ENCODE measurements at places on chromosomes 3 and 15. TPM values are rescaled to one million over a fixed set of nuclear protein-coding genes. Genes with fewer than 3 reads are reported as not detected.

The KCNAB1 gene
- total RNA-seq, result 0.56 TPM

The KBTBD12 gene
- not detected for total RNA-seq

- no peak for ATAC-seq
Observed at GRCh38 chr3:124032311-124032880, 40.5 kb upstream of the ROPN1 start.

The AMIGO3 gene
- total RNA-seq, result not detected

DNA sequence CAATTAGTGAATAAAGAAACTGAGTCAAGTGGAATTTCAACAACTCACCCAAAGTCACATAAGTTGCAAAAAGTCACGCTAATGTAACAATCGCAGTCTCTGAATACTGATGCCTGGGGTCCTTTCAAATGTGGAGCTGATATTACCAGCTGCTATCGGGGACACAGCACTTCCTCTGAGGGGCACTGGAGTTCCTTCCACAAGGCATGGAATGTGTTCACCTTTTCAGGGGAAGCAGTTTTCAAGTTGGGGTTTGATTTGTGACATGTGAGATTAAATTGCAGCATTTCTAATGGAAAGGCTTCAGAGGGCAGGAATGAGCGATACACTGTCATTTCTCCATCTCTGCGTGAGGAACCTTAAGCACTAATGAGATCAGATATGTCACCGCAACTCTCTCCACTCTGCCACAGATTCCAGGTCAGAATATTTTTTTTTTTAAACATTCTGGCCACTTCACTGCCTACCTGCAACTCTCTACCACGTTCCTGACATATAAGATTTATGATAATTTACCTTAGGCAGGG is 807.2 kb upstream of the CFAP20DC start:
- no peak for ATAC-seq

- no peak for ATAC-seq
Observed at GRCh38 chr15:69568173-69569009, 115.8 kb downstream of the RPLP1 start.

The GOLGA6L4 gene
- 2.4 TPM for total RNA-seq

DNA sequence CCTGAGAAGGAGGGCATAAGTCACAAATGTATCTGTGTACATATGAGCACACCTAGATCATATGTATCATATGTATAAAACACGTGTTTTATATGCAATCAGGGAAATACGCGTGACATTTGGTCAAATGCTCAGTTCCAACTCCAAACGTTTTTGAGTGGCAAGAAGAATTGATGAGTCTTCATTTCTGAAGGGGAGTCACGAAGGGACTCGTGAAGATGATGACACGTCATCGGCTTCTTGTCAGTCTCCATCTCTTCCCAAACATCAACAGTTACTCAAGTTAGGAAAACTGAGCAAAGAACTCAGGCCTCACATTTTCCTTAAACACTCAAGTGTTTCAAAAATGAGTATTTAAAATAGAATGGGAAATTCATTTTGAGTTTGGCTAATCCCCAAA is 79.4 kb downstream of the B3GNT5 start:
- no peak for ATAC-seq

DNA sequence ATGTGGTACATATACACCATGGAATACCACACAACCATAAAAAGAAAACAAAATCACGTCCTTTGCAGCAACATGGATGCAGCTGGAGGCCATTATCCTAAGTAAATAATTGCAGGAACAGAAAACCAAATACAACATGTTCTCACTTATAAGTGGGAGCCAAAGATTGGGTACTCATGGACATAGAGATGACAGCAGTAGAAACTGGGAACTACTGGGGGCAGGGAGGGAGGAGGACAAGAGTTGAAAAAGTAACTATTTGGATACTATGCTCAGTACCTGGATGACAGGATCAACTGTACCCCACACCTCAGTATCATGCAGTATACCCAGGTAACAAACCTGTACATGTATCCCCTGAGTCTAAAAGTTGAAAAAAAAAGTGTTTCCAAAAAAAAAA is 23.2 kb upstream of the ATOSA start:
- ATAC-seq, result no peak

DNA sequence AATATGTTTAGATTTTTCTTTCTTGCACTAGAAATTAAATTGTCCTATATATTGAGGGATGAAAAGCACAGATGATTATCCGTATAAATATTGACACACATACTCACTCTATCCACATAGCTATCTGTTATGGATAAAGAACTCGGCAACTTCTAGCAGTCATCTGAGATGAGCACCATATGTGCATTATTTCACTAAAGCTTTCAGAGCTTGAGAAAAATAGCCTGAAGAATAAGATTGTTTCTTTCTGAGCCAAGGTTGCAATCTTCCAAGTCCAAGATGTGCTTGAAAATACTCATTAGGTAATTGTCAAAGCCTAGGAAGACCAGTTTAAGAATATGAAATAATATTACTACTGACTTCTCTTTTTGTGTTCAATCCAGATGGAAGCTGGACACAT is 40.5 kb downstream of the COL8A1 start:
- no peak for ATAC-seq

- no peak for ATAC-seq
Observed at GRCh38 chr3:57675530-57675929, 17.3 kb downstream of the DENND6A start.

DNA sequence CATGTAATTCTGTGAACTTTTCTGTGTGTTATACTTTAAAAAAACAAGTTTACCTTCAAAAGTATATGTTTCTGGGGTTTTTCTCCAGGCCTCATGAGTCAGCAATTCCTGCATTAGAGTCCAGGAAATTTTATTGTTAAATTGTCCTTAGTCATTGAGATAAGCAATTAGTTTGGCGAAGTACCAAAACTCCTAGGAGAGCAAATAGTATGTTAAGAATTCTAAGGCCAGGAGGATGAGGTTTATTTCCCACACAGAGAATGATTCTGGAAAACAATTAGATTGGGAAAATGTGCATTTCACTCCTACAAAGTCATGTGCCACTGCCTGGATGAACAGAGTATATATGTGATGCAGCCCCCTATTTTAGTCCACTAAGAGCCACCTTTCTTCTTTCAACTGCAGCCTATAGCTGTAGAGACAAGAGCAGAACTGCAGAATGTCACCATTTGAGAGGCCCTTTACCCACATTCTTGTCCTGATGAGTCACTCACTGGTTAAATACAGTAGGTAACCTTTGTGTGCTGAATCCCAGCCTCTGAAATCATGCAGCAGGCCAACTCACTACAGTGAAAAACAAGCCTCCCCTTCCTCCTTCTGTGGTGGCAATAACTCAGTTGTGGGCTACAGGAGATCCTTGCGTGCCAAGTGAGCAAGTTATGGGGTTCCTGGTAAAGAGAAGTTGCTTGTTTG is 452.8 kb upstream of the THBS1 start:
- peak; percentile 48 for ATAC-seq

The GRAMD1C gene
- total RNA-seq, result 5.0 TPM

GRCh38 chr15:92970656-92971055 is 70.5 kb downstream of the CHD2 start:
- ATAC-seq, result no peak

The RLBP1 gene
- total RNA-seq, result not detected

DNA sequence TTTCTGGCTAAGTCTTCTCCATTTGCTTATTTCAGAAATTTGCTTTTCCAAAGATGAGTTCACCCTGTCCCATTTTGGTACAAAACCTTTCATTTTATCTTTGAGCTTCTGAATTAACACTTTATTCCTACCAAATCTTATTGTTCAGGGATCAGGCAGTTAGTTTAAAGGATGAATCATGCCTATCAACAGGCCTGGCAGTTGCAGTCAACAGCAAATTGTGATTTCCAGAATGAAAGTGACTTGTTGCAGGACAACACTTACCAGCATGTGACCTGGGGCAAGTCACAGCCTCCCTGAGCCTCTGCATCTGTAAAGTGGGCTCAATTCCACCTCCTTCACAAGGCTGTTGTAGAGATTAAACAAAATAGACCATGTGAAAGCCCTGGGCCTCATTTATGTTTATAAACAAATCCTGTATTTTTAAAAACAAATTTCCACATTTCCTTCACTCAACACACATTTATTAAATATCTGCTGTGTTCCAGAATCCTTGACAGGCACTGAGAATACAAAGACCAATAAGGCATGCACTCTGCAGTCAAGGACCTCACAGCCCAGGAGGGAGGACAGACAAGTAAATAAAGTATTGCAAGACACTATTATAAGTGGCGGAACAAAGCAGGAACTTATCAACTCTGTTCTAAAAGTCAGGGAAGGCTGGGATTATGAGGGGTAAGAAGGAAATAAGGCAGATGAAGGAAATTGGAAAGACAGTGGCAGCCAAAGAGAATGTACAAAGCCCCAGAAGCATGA is 359.1 kb upstream of the IL12A start:
- ATAC-seq, result no peak

The NR2E3 gene
- 0.56 TPM for total RNA-seq

The DNAJA4 gene
- 9.5 TPM for total RNA-seq

DNA sequence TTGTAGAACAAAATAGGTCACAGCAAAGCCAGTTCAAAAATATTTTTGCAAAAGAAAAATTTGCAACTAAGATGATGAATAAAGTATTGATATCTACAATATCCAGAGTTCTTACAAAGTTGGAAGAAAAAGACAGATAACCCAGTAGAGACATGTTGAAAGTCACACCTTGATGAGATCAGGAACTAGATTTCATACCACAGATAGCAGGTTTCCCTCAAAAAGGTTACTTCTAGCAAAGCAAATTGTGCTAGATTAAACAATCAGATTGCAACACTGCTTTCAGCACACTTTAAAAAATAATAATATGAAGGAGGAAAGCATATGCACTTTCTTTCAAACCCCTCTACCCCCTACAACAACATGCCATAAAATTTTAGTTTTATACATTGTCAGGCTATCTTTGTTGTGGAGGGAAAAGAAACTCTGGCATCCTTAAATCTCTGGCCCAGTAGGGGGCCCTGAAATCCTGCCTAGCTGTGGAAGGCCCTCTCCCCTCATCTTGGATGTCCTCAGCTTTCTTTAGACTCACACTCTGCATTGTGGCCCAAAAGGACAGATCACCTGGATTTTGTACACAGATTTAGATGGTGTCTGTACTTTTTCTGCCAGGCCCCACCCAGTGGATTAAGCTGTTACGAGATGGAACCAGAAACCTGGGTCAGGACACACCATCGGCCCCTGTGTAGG is 50.9 kb downstream of the CCR3 start:
- no peak for ATAC-seq

The HYAL1 gene
- total RNA-seq, result 4.1 TPM

The NR2F2 gene
- total RNA-seq, result 6.9 TPM

The TTC21A gene
- total RNA-seq, result 2.3 TPM

DNA sequence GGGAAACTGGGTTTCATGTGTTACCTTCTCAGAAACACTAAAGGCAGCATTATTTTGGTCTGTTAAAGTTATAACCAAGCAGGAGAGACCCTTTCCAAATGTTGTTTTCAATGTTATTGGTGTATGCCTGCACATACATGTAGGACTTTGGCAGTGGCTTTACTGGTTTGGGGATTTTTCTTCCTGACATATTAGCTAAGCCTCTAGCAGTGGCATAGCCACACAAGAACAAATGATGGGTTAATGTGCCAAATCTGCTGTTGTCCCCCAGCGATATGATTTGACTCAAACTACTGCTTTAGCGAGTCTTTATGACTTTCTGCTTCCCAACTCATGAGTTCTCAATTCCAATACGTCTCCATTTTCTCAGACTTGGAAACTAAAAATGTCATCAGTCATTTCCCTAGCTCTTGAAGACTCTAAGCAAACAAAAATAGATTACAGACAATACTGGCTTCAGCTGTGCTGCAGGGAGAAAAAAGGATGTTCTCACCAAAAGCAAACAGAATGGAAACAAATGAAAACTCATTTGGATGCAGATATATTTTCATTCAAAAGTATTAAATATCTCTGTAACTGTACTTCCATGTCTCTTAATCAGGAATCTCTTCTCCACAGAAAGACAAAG is 29.6 kb downstream of the TPM1 start:
- ATAC-seq, result no peak

DNA sequence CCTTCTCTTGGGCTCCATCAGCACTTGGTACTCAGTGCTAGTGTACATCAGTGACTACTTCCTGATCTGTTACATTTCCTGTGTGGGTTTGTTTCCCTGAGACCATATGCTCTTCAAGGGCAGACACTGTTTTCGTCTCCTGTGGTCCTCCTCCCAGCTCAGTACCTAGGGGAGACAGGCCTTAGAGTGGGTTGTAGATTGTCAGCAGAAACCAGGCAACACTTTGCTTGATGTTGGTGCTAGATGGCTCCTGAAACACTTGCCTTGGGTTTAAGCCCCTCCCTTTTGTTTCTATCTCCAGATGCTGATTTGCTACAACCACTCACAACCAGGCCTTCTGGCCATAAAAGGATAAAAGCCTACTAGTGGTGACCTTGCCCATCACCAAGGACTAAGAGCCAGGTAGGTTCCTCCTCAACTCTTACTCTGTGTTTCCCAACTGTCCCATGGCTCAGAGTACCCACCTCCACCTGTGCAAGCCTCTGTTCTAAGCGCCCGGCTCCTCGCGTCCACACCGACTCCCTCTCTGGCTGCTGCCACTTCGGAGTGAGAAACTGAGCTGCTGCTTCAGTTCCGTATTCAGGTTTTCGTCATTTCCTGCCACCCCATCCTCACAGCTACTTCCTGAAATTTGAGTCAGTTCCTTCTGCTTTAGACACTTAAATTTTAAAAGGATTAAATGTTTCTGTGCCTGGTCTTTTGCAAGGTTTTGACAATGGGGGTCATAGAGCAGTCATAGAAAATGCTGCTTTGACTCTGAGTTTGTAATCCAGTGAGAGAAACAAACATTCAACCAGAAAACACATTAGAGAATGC is at the start of gene HCLS1:
HCLS1 (minus strand) TSS at position 548 of the 816 bp plus-strand sequence. CDS start 2,556 bp downstream, outside the sequence.
- ATAC-seq, result peak; percentile 53

- ATAC-seq, result peak; percentile 8
Observed at GRCh38 chr3:129592381-129593131, 13.9 kb downstream of the PLXND1 start.

DNA sequence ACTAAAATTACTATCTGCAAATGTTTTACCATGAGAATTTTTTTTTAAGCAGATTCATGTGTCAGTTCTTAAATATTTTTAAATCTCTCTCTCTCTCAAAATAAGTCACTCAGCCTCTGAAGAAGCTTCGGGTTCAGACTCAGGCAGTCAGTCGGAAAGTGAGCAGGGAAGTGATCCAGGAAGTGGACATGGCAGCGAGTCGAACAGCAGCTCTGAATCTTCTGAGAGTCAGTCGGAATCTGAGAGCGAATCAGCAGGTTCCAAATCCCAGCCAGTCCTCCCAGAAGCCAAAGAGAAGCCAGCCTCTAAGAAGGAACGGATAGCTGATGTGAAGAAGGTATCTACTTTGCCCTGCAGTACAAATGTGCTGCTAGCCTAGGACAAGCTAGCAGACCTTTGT is 24.1 kb downstream of the CHD2 start:
- no peak for ATAC-seq

DNA sequence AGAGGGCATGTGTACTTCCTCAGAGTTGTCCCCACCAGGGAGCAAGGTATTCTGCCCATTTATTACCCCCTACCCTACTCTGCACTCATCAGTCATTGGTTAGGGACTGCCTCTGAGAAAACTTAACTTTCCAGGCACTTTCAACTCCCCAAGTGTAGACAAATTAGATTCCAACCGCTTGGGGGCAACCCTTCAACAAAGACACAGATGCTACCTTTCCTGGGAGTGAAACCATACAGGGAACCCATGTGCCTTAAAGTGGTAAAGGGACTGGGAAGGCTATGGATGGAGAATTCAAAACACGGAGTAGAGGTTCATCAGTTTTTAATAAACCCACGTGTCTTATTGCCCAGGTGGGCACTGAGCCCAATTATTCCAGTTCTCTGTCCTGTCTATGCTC is 19.4 kb upstream of the UBE2E2 start:
- ATAC-seq, result peak; percentile 47

The TIGIT gene
- 0.08 TPM for total RNA-seq

The INSYN1 gene
- total RNA-seq, result 5.1 TPM

The SLC51B gene
- total RNA-seq, result not detected
